Skeletal muscle cell (primary cell): ENCODE measurements at places on chromosomes 12 and 14.

- no peak for DNase-seq
Observed at GRCh38 chr12:98456576-98457573, 58.5 kb upstream of the TMPO start.

DNA sequence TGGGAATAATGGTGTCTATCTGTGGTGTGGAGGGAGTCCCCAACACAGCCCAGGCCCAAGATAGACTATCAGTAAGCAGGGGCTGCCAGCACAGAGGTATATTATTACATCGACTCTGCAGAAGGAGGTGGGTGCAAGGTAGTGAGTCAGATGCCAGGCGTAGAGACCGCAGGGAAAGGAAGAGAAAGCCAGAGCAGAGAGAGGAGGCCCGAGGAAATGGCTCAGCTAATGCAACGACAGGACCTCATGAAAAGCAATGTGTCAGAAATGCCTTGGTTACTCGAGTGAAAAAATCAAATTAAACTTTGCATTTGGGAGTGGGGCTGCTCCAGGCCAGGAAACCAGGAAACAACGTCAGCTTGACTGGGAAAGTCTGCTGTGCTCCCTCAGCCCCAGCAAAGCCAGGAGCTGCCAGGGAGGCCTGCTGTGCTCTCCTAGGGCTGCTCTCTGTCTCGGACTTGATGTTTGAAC lies 173.2 kb downstream of the SUDS3 start:
- no peak for DNase-seq

- no peak for DNase-seq
Observed at GRCh38 chr14:89096946-89097345, 272.5 kb downstream of the TTC8 start.

DNA sequence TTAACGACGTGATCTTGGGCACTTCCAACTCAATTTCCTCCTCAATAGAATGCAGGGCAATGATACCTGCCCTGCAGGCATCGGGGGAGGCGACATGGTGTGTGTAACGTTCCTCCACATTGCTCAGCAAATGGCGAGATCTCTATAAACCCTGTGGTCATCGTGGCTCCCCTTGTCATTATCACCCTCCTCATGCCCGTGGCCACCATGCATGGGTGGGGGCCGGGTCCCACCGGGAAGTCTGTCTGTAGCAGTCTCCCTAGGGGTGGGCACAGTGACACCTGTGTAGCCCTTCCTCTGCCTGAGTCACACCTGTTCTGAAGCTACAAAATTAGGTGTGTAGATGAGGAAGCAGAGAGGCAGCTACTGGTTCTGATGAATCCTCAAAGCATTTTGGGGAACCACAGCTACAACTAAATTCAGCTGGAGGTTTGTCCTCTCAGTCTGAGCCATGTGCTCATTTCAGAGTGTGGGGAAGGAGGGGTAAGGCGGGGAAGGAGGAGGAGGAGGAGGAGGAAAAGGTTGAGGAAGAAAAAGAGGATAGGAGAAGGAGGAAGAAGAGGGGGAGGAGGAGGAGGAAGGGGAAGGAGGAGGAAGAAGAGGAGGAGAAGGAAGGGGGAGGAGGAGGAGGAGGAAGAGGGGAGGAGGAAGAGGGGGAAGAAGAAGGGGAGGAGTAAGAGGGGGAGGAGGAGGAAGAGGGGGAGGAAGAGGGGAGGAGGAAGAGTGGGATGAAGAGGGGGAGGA lies 11.0 kb upstream of the CACNA2D4 start:
- no peak for DNase-seq

DNA sequence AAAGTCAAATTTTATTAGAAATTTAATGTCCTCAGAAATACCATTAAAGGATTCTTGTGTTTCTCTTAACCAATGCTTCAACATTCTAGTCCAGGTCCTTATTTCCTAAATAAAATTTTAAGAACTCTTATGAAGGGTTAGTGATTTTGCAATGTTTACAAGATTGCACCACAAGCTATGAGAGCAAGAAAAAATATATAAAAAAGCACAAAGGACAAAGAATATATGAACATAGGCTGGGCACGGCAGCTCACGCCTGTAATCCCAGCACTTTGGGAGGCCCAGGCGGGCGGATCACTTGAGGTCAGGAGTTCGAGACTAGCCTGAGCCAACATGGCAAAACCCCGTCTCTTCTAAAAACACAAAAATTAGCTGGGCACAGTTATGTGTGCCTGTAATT lies 7.7 kb downstream of the RACGAP1 start:
- peak; percentile 48 for DNase-seq

DNA sequence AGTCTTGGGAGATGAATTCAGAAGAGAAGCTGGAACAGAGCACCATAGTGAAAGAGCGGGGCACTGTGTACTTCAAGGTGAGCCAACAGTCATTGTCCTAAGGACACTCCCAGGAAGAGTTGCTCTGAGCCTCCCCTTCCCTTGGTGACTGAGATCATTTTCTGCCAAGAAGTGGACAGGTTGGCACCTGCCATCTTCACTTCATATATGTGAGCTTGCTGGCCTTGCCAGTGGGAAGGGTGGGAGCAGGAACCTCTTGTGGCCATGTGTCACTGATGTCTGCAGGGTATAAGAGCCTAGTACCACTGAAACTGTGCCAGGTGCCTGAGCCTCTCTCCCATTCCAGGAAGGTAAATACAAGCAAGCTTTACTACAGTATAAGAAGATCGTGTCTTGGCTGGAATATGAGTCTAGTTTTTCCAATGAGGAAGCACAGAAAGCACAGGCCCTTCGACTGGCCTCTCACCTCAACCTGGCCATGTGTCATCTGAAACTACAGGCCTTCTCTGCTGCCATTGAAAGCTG lies 5.3 kb downstream of the FKBP4 start:
- DNase-seq, result no peak

DNA sequence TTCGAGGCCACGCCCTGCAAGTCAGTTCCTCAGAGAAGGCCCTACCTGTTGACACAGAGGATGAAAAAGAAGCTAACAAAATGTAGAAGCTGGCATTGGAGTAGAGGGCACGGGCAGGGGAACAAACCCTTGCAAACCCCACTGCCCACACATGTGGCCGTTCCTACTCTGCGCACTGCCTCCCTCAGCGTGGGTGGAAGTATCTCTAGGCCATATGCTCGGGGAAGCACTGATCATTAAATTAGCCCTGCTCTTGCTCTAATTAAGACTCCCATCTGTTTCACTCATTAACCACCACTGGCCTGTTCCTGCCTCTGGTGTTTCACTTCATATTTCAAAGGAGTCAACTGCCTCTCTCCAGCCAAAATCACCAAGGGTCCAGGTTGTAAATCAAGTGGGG lies 201.2 kb upstream of the SFSWAP start:
- DNase-seq, result no peak

DNA sequence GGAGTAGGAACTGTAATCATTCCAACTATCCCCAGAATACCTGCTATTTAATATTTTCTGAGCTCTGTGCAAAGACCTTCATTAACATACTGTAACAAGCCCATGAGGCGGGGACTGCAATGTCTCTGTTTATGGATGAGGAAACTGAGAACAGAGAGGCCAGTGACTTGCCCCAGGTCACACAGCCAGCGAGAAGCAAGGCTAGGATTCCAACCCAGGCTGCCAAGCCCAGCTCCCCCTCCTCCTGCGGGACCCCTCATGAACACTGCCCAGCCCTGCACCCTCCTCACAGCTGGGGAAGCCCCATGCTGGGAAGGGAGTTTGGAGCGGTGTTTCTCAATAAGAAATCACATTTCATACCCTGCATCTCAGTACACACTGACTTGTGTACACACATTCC lies 10.9 kb downstream of the HVCN1 start:
- DNase-seq, result no peak

DNA sequence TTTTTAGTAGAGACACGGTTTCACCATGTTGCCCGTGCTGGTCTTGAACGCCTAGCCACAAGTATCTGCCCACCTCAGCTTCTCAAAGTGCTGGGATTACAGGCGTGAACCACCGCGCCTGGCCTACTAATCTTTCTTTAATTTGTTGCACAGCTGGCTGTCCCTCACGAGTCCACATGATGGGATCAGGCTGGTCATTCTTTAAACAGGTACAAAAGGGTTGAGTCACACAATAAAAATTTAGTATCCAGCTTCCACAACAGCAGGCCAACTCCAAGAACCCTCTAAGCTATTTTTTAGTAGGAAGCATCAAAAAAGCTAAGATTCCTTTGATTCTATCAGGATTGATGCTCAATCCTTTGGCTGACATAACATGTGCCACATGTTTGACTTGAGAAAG lies 17.8 kb downstream of the SINHCAF start:
- no peak for DNase-seq

- no peak for DNase-seq
Observed at GRCh38 chr12:63802012-63802608, 22.4 kb downstream of the RXYLT1 start.

- no peak for DNase-seq
Observed at GRCh38 chr12:121241156-121241970, 31.4 kb downstream of the P2RX4 start.

- DNase-seq, result no peak
Observed at GRCh38 chr12:123094349-123095077, 56.4 kb downstream of the PITPNM2 start.

DNA sequence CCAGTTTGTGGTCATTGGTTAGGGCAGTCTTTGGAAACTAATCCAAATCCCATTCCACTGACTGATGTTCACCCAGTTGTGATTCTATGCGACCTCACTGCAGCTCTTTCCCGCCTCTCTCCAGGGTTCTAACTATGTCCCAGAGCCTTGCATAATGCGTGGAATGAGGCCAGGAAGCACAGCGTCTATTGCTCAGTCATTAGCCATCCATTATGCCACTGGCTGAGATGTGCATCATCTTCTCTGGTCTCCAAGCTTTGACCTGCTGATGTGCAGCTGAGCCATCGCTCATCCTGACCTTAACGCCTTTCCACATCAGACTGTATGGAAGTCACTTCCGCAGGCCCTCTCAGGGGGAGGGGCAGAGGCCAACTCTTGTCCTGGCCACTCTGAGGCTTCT lies 115.4 kb upstream of the VRK1 start:
- DNase-seq, result peak; percentile 0

GRCh38 chr12:16844875-16845274 lies 238.9 kb upstream of the LMO3 start:
- DNase-seq, result no peak

DNA sequence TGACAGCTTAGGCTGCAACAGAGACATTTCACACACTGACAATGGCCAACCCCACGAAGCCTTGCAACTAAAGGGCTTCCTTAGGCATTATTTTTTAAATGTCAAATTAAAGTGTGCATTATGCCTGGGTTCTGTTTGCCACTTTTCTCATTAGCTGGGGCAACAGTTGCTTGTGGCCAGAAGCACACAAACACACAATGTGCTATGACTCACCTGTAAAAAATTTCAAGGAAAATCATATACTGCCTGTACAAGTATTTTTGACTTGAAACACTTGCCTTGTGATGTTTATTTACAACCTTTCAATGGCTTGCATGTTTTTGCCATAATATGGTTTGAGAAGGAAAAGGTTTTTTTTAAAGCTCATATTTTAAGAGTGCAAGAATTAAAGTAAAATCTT lies 1.9 kb downstream of the NTN4 start:
- DNase-seq, result no peak

DNA sequence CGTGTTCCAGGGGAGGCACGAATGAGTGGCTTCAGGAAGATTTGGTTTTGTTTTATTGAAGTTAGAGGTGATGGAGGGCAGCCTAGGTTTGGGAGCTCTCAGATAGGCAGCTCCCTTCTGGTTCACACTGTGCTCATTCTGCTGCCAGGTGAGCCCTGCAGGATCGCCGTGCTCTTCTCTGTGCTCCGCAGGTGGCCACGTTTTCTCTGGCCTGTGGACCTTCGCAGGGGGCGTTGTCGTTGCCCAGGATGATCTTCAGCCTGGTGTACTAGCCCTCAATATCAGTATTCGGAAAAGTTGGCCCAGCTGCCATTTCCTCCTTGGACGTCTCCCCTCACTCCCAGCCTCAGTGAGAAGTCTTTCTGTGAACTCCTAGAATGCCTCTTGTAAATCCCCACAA lies 69.5 kb downstream of the PELI2 start:
- no peak for DNase-seq

GRCh38 chr12:124191966-124192365 lies 102.9 kb upstream of the RFLNA start:
- no peak for DNase-seq

GRCh38 chr12:39081910-39082309 lies 176.5 kb upstream of the CPNE8 start:
- no peak for DNase-seq

DNA sequence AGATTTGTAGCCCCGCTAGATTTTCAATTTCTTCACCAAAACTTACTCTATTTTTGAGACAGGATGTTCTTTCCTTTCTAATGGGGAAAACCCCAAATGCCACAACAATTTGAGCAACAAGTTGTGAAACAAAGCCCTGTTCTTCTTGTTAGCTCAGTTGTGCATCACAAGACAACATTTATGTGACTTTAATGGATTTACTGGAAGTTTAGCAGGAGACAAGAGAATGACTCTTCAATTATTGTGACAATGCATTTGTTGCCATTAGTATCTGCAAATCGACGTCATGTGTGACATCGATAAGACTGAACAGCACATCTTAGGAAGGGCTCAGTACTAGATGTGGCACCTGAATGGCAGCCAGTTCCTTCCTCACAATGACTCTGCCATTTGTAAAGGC lies 1028.9 kb upstream of the TMEM132C start:
- DNase-seq, result no peak

GRCh38 chr14:63603749-63604277 lies 37.9 kb downstream of the WDR89 start:
- DNase-seq, result no peak

DNA sequence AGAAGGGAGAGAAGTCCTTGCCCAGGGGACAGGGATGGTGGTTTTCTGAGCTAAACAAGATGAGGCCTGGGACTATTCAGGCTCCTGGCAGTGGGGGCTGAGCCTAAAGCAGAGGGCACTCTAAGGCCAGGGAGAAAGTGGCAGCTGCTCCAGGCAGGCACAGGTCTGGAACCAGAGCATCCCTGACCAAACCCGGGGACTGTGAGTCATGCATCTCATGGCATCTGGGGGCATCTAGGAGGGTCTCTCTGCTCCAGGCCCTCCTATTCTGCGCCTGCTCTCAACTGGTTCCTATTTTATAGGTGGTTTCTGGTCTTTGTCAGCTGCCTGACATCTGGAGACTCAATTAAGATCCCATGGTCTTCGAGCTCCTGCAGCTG lies 11.6 kb downstream of the KRT7 start:
- no peak for DNase-seq

DNA sequence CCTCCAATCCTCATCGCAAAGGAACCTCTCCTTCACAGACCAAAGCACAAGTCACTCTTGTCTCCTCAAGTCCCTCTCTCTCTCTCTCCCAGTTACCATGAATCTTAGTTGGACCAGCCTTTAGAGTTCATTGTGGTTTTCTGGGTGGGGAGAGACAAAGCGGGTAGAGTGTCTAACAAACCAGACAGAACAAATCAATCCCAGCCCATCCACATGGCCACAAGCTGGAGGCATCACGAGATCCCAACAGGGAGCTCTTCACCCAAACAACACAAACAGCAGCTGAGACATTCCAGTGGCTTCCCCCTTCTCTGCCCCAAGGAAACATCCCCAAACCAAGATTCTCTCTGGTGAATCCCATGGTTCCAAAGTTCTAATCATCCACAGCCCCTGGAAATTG lies 22.4 kb downstream of the ACTN1 start:
- no peak for DNase-seq

DNA sequence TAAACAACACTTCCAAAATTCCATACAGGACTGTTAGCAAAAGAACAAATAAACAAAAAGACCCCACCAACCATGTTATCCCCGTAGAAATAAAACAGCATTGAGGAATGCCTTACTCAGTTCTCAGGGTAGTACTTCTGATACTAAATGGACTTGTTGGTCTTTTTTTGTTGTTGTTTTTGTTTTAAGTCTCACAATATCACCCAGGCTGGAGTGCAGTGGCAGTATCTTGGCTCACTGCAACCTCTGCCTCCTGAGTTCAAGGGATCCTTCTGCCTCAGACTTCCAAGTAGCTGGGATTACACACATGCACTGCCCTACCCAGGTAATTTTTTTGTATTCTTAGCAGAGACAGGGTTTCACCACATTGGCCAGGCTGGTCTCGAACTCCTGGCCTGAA lies 17.1 kb downstream of the HNRNPC start:
- no peak for DNase-seq
